ENCODE measurements at places on chromosomes 13 and 19.

- DNase-seq: no peak
- no peak overlapping the region for H3K27ac ChIP-seq
- H3K36me3 ChIP-seq: no peaks in the 10 kb centered on the region
- H3K4me3 ChIP-seq: no peak overlapping the region
Observed at GRCh38 chr13:110119935-110120905, 186.7 kb downstream of the COL4A1 start.

DNA sequence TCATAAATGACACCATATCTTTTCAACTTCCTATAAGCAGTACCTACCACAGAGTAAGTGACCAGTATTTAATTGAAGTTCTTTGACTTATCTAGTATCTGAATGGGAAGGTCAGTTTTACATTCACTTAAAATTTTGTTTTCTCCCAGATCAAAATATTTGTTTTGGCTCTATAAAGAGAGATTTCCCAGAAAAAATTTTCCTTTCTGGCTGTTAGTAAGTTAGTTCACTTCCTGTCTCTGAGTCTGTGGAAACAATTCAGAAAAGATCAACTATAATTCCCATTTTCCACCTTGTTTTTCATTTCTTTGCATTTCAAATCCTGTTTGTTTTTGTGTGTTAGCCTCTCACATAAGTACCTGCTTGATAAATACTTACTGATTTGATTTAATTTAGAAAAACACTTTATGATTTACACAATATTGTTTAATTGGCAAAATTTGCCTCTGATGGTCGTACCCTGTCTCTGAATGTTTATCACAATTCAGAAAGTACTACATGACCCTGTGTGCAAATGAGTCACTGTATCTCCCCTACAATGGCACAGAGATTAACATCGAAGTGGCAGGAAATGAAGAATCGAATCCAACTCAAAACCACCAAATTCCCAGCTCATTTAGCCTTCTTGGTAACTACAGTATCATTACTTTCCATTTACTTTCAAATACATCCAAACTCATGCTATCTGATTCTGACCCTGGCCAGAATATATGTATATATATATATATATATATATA is 15.4 kb upstream of the MED4 start:
- no peak for DNase-seq
- peaks cover 20% of the 10 kb centered on the region for H3K27me3 ChIP-seq
- no peak overlapping the region for H3K27ac ChIP-seq
- no peaks in the 10 kb centered on the region for H3K36me3 ChIP-seq

GRCh38 chr13:66659286-66659685 is 570.9 kb downstream of the PCDH9 start:
- no peaks in the 10 kb centered on the region for H3K4me1 ChIP-seq
- no peak for DNase-seq
- no peaks in the 10 kb centered on the region for H3K27me3 ChIP-seq
- no peak overlapping the region for H3K27ac ChIP-seq
- no peak overlapping the region for H3K4me3 ChIP-seq

DNA sequence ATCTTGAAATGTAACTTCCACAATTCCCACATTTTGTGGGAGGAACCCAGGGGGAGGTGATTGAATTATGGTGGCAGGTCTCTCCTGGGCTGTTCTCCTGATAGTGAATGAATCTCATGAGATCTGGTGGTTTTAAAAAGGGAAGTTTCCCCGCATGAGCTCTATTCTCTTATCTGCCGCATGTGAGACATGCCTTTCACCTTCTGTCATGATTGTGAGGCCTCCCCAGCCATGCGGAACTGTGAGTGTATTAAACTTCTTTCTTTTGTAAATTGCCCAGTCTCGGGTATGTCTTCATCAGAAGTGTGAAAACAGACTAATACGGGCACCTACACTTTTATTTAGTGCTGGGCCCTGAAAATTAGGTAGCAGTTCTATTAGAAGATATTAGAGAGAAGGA is 45.8 kb downstream of the TNFSF13B start:
- peaks cover 18% of the 10 kb centered on the region for H3K27me3 ChIP-seq
- no peak overlapping the region for H3K27ac ChIP-seq
- DNase-seq: no peak
- no peaks in the 10 kb centered on the region for H3K4me1 ChIP-seq
